ENCODE measurements at places on chromosomes 3 and 15.

- DNase-seq: no peak
Observed at GRCh38 chr3:30628205-30628900, 22.0 kb downstream of the TGFBR2 start.

- DNase-seq: peak; percentile 76
Observed at GRCh38 chr3:100047455-100048141, 66.7 kb downstream of the FILIP1L start.

DNA sequence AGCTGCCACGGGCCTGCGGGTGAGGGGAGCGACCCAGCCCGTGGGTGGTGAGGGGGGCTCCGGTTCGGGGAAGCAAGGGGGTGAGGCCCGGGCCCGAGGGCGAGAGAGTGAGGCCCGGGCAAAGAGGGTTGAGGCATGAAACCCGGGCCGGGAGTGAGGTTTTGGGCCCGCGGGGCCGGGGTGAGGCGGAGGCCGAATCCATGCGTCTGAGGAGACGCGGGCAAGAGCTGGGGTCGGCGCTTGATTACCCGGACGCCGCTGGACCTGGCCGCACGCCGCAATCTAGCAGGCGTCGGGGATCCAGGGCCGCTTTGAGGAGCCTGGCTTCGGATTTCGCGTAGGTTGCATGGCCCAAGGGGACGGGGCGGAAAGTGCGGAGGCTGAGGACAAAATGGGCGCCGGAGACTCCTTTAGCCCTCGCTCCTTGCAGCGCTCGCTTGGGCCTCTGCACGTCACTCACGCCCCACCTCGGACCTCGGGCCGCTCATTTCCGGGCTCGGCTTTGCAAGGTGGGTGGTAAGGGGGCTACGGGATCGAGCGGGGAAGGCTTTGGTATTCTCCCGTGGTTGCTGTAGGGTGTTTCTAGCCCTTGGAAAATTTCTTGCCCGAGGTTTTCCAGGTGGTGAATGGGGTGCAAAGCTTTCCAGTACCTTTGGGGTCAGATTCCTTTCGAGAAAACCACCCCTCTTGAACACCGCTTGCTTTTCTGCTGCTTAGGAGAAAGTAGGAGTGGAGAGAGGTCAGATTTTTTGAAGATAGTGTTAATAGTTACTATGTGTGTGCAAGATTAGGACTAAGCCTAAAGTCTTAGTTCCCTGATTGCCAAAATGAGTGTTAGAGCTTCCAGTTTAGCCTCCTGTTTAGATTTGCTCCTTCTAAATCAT is 827 bp downstream of the SLC25A36 start:
- peak; percentile 48 for DNase-seq

DNA sequence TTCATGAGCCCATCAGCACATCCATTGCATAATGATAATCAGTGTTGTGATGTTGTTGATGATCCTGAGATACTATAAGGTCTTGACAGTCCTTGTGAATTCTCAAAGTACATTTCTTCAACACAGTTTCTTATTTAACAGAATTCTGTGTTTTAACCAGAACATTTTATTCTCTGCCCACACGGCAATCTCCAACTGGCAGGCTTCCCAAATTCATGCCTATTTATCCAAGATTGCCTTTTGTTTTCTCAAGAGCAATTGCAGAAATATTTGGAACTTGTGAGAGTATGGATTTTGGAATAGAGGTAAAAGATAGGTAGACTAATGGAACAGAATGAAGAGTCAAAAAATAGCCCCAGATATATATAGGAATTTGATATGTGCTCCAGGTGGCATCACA is 116.0 kb downstream of the UACA start:
- no peak for DNase-seq

DNA sequence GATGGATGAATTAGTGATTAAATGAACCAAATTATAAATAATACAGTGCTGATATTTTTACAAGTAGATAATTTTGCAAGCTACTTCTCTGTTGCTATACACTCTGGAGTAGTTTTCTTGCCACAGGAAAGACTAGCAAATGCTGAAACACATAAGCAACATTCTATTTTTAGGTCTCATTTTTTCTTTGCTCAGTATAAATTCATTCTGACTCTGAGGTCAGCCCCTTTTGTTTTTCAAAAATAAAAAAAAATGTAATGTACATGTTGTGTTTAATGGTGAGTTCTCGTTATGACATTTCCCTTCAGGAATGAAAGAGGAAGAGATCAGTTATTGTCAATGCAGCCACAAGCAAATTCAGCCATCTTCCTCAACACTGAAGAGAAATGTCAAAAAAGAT is 24.9 kb downstream of the GJD2 start:
- DNase-seq: no peak

- no peak for DNase-seq
Observed at GRCh38 chr3:20111836-20112235, 71.6 kb downstream of the KAT2B start.

DNA sequence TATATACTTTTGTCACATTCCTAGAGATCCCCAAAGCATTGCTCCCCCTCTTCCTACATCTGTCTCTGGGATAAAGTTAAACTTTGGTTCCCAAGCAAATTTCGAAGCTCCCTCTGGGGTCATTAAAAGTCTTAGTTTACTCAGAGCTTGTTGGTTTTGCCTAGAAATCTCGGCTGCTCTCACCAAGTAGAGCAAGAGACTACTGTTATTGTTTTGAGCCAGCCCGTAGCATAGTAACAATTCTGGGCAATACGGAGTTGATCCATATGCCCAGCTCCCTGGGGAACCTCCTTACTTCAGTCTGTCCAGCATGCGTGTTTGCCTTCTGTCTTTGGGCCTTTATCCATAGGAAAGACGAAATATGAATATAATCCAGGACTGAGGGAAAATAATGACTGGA is 10.0 kb upstream of the P3H2 start:
- DNase-seq: no peak

DNA sequence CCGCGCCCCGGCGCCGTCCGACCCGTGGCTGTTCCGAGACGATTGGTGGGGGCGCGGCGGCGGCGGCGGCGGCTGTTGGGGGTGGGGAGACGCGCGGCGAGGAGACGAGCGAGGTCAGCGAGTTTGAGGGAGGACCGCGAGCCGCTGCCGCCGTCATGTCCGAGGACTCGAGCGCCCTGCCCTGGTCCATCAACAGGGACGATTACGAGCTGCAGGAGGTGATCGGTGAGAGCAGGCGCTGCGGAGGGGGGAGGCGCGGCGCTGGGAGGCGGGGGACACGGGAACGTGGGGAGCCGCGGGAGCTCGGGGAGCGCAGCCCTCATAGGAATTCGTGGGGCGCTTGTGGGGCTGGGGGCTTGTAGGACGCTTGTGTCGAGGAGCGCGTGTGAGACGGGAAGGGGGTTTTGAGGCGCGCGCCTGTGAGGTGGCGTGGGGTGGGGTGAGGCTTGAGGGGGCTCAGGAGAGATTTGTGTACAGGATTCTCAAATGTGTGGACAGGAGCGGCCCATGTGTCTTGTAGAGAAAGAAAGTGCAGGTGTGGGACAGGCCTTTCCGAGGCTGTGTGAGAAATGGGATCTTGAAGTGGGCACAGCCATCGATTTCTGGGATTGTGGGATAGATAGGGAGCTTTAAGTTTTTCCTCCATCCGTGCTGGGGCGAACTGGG is 518 bp downstream of the OXSR1 start:
- no peak for DNase-seq

DNA sequence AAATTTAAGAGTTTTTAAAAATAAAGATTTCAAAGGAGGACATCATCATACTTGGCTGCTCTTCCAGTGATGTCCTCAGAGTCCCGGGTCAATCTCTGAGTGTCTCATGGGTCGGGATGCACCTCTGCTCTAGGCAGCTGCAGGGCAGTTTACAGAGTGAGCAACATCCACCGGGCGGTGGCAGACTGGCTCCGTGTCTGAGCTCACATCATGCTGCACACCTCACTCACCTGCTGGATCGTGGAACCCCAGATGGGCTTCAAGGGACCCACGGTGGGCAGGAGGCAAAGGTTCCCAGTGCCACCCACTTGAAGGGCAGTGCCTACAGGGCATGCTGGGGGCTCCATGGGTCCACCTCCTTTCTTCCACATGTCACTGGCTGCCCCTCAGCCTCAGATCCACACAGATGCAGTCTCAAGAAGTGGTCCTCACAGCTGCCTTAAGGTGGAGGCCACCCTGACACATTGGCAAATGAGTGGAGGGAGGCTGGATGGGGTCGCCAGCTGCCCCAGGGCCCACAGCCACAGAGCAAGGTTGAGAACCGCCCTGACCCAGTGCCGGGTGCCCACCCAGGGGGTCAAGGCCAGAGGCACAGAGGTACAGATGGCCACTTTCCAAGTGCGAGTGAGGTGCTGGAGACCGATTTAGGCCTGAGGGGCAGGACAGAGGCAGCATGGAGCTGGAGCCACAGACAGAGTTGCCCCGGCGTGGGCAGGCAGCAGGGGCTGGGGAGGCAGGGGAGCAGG is 25.2 kb downstream of the CYFIP1 start:
- DNase-seq: no peak

GRCh38 chr15:70509282-70509662 is 254.1 kb downstream of the UACA start:
- DNase-seq: peak; percentile 90

DNA sequence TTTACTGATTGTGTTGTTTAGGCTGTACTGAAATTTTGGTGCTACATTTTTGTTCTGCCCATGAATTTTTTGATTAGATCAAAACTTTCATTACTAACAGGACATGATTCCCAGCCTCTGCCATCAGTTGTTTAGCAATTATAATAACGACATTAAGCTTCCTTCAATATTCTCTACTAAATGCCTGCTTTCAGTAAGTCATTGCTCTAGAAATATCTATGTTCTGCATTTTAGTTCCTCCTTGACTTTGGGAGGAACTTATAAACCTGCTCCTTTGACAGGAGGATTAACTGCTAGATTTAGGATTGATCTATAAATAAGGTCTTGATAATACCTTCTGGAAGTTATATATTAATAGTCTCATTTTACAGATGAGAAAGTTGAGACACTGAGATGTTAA is 269.1 kb downstream of the RAP2B start:
- DNase-seq: peak; percentile 29

DNA sequence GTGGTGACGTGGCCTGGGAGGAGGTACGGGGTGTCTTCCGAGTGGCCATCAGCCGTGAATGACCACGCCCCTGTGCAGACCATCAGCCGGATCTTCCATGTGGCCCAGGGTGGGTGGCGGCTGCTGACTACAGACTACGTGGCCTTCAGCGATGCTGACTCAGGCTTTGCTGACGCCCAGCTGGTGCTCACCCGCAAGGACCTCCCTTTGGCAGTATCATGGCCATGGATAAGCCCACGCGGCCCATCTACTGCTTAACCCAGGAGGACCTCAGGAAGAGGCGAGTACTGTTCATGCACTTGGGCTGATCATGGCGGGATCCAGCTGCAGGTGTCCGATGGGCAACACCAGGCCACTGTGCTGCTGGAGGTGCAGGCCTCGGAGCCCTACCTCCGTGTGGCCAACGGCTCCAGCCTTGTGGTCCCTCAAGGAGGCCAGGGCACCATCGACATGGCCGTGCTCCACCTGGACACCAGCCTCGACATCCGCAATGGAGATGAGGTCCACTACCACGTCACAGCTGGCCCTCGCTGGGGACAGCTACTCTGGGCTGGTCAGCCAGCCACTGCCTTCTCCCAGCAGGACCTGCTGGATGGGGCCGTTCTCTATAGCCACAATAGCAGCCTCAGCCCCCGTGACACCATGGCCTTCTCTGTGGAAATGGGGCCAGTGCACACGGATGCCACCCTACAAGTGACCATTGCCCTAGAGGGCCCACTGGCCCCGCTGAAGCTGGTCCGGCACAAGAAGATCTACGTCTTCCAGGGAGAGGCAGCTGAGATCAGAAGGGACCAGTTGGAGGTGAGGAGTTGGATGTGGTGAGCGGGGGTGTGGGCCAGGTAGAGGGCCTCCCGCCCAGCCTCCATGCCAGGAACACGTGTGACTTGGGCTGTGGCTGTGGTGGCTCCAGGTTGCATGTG is 178.4 kb downstream of the TBC1D2B start:
- no peak for DNase-seq

GRCh38 chr3:14765576-14766427 is 53.0 kb upstream of the FGD5 start:
- DNase-seq: no peak

- DNase-seq: no peak
Observed at GRCh38 chr3:142650001-142650693, 54.0 kb downstream of the PLS1 start.

- no peak for DNase-seq
Observed at GRCh38 chr3:58562498-58562897, 14.7 kb downstream of the FAM107A start.

DNA sequence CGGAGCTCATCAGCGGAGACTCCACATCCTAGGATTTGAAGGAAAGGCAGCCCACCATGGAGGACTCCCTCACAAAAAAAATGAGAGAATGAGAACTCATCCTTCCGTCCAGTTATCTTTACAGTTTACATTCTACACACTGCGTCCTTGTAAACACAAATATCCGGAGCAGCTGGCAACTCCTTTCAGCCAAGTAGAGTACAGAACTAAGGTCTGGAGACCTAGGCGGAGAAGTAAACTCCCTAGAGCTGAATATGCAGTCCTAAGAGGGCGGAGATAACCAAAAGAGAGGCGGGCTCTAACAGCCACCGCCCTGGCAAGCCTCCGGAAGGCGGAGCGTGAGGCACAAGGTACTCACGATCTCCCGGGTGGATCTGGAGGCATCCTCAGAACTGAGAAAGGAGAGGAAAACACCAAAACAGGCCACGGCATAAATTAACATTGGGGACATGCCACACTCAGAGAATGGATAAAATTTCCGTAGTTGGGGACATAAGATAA is 924 bp upstream of the SIN3A start:
- peak; percentile 84 for DNase-seq

DNA sequence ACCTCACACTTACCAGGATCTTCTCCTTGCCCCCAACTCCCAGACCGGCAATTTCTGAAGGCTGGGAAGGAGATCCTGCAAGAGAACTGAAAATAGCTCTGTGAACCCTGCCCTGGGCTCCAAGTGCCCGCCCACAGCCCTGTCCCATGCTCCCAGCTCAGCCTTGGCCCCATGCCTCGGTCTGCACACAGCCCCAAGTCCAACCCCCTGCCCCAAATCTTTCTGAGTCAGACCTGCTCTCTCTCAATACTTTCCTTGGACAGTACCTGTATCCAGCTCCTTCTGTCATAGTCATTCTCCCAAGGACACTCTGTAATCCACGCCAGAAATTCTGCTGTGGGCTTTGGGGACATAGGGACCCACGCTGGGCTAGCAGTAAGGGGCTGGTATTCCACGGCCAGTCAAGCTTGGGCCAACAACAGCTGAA is 6.3 kb upstream of the SMAD3 start:
- no peak for DNase-seq

GRCh38 chr15:95446854-95447253 is 883.6 kb upstream of the NR2F2 start:
- peak; percentile 99 for DNase-seq

DNA sequence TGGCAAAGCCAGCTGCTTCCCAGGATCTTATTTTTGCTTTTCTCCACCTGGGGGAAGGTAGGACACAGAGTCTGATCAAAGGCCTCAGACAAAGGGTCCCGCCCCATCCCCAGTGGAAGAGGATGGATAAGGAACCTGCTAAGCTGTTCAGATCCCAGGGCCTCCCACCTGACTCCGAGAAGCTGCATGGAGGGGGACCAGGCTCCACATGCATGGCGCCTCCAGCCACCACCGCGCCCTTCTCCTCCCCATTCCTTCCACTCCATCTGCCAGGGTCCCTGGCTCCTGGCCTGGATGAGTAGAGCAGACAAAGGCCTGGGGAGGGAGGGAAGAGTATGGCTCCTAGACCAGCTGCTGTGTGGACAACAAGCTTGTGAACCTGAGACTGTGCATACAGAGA is 20.0 kb upstream of the CRABP1 start:
- DNase-seq: no peak

GRCh38 chr15:90711418-90711824 is 5.7 kb upstream of the BLM start:
- DNase-seq: no peak

- DNase-seq: no peak
Observed at GRCh38 chr3:124772081-124772831, 42.0 kb downstream of the UMPS start.

GRCh38 chr3:20668411-20668810 is 482.4 kb upstream of the SGO1 start:
- DNase-seq: no peak
